Thyroid gland (tissue), 4 donors: ENCODE measurements at places on chromosomes 16 and 17. TPM values are rescaled to one million over a fixed set of nuclear protein-coding genes. Genes with fewer than 3 reads are reported as not detected.

ASPA gene
- 0.78 TPM for total RNA-seq

TSPAN10 gene
- total RNA-seq: not detected

NPIPA2 gene
- 1.2 TPM for total RNA-seq

KRT25 gene
- total RNA-seq: not detected

PEMT gene
- 76.1 TPM for total RNA-seq

KRT16 gene
- total RNA-seq: not detected

ASGR2 gene
- total RNA-seq: 1.0 TPM

ICAM2 gene
- 27.5 TPM for total RNA-seq

ARL16 gene
- total RNA-seq: 31.7 TPM

KRTAP9-8 gene
- total RNA-seq: not detected

KRTAP2-2 gene
- total RNA-seq: not detected

IGF2BP1 gene
- total RNA-seq: 0.33 TPM

SLC12A4 gene
- 56.2 TPM for total RNA-seq

HS3ST3A1 gene
- 0.98 TPM for total RNA-seq

HID1 gene
- total RNA-seq: 27.4 TPM

FKBP10 gene
- 42.2 TPM for total RNA-seq

KRTAP9-4 gene
- not detected for total RNA-seq

CBX1 gene
- total RNA-seq: 33.0 TPM

TSPOAP1 gene
- 19.5 TPM for total RNA-seq

KRT17 gene
- 0.56 TPM for total RNA-seq

MAF gene
- total RNA-seq: 59.7 TPM

CACNG4 gene
- 0.24 TPM for total RNA-seq

SEC14L1 gene
- total RNA-seq: 142 TPM

QPRT gene
- 3.1 TPM for total RNA-seq

EMP2 gene
- total RNA-seq: 24.8 TPM

TUBB3 gene
- 0.54 TPM for total RNA-seq

SSTR5 gene
- not detected for total RNA-seq

PPL gene
- total RNA-seq: 55.5 TPM

AOC3 gene
- total RNA-seq: 11.6 TPM

KRTAP1-5 gene
- not detected for total RNA-seq

HBQ1 gene
- total RNA-seq: not detected

HOXB5 gene
- total RNA-seq: 1.6 TPM

ITGB3 gene
- total RNA-seq: 184 TPM

LAT gene
- 4.4 TPM for total RNA-seq

FNDC8 gene
- total RNA-seq: not detected

KCNJ16 gene
- 311 TPM for total RNA-seq

C17orf75 gene
- total RNA-seq: 18.9 TPM

NAE1 gene
- 64.7 TPM for total RNA-seq

ARHGDIG gene
- not detected for total RNA-seq

TEX14 gene
- total RNA-seq: 0.11 TPM

MYO18A gene
- 41.3 TPM for total RNA-seq

FOXC2 gene
- 1.9 TPM for total RNA-seq

STX1B gene
- not detected for total RNA-seq

PIRT gene
- total RNA-seq: not detected

ERN2 gene
- not detected for total RNA-seq

SHBG gene
- total RNA-seq: 0.83 TPM

KRTAP17-1 gene
- total RNA-seq: not detected

TEKT1 gene
- total RNA-seq: not detected

KRTAP4-12 gene
- total RNA-seq: not detected

KRT20 gene
- total RNA-seq: not detected

TBX21 gene
- 0.73 TPM for total RNA-seq

TMEM220 gene
- total RNA-seq: 17.6 TPM

CRISPLD2 gene
- 128 TPM for total RNA-seq
